Stimulated activated CD8-positive, alpha-beta memory T cell treated with anti-CD3 and anti-CD28 coated beads, Interleukin-4, amount 100 ng/mL, for 1 hour (primary cell): ENCODE measurements at places on chromosomes 4 and X.

DNA sequence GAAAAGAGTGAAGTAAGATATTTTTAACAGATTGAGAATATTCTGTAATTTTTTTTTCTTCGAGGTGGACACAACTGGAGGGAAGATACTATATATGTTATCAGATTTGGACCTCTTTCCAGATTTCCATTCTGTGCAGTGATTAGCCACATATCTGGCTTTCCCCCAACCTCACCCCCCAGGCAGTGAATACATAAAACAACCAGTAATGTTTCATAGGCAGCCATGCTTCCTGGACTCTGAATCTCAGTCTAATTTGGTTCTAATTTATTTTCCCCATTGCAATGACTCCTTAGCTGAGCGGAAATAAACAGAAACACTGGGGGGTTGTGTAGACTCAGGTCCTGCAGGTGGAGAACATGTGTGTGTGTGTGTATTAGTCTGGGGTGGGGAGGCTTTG, 226.5 kb downstream of the FBXW7 start:
- DNase-seq: no peak

DNA sequence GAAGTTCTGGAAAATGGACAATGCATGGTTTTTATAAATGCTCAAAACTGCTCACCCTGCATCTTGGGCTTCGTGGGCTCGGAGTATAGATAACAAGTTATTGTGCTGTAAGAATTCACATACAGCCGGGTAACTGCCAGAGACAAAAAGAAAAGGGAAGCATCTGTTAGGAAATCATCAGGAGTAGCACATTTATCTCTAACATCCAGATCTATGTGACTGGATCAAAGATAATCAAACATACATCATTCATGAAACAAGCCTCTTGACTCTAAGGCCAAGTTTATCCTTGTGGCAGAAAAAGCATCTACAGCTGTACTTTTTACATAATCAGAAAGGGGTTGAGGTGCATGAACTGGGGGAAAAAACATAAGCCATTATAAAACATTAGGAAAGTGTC, 264.2 kb downstream of the PPP3CA start:
- DNase-seq: no peak

DNA sequence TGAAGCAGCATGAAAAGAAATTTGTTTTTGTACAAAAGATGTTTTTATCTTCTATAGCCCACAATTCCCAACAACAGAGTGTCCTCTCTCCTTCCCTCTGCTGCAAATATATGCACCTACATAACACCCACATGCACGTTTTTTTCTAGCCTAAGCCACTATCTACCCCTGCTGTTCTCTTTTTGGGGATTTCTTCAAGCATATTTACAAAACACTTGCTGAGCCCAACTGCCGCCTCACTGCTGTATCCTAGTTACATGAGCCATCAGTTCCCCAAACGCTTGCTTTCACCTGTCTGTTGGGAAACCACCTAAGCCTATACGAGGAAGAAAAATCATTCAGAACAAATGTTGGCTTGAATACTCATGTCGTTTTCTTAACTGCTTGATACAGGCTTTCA, 127.2 kb downstream of the CHRNA9 start:
- DNase-seq: no peak

GRCh38 chr4:164876700-164877324, at the start of gene APELA:
TSS of gene APELA (plus strand) at chr4:164877178. CDS start at chr4:164877332, 154 bp downstream.
- DNase-seq: no peak

DNA sequence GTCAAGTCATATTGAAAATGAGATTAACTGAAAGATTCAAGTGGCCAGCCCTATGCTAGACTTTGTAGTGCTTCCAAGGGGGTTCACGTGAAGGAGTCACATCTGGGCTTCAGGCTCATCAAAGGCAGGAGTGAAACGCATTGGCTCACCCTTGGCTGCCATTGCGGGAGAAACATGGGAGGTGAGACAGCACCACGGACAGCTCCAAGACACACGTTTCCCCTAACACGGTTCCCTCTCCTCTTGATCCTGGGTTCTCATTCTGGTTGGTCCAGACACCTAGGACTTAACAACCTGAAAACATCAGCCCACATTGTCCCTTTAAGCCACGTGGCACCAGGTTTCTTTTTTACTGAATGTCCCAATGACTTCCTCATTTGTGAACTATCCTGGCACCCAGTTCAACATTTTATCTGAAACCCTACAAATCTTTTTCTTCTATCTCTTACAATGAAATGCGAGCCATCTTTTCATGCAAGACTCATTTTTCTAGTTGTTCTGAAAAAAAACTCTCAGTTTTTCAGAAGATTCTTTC, 279.0 kb upstream of the VCX3A start:
- no peak for DNase-seq

- DNase-seq: no peak
These were observed 208.1 kb downstream of the PDGFC start for GRCh38 chr4:156763511-156763910.

GRCh38 chrX:30027636-30028035, 187.7 kb upstream of the MAGEB2 start:
- DNase-seq: no peak

DNA sequence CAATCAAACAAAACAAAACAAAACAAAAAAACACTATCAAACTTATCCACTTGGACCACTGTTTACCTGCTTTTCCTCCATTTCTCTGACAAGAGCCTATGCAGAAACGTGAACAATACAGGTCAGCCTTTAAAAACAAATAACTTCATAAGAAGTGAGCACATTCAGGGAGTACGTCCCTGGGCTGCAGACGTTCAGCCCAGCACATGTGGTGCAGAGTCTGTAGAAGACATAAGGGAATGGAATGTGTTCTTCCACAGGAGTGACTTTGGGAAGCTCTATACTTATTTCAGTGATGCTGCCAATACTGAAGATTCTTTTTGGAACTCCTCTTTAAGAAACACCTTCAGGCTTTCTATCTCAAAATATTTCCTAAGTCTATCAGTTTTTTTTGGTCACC, 120.6 kb downstream of the SPRY1 start:
- DNase-seq: no peak

DNA sequence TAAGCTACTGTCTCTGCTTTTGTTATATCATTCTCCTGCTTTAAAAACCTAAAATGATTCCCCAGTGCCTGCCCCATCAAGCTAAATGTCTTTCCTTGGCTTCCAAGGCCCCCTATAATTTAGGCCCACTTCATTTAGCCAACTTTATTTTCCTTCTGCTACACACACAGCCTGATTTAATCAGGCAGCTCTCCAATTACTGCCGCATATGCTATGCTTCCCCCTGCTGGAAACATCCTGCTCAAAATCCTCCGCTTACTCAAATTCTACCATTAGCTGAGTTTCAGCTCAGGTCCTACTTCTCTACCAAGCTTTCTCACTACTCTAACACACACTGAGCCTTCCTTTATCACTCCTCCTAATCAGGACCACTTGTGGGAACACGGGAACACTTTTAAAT, 17.0 kb downstream of the LAMP2 start:
- no peak for DNase-seq

- DNase-seq: no peak
These were observed 70.7 kb downstream of the LEF1 start for GRCh38 chr4:108097990-108098553.

GRCh38 chrX:66004928-66005829, 34.7 kb downstream of the VSIG4 start:
- no peak for DNase-seq

- no peak for DNase-seq
These were observed 66.3 kb downstream of the TSPAN7 start for GRCh38 chrX:38627683-38628082.

GRCh38 chr4:128940971-128941370, 131.5 kb downstream of the JADE1 start:
- DNase-seq: no peak

- DNase-seq: no peak
These were observed 39.8 kb downstream of the SNCA start for GRCh38 chr4:89797117-89797516.

GRCh38 chrX:43716144-43716543, 60.0 kb downstream of the MAOA start:
- no peak for DNase-seq

DNA sequence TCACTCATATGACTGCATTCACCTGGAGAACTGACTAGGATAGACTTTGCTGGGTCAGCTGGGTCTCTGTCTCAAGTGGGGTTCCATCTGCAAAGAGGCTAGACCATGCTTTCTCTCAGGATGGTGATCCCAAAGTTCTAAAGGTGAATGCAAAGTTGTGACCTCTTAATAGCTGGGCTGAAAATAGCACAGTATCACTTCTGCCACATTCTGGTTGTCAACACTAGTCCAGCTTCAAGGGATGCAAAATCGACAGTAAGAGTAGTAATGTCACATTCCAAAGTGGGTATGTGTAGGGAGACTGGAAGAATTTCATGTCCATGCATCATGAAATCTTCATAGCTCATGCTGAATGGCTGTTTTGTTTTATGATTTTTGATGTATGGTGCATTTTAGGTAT, 414.6 kb downstream of the PCDH7 start:
- DNase-seq: no peak

GRCh38 chr4:18106620-18107019, 85.1 kb upstream of the LCORL start:
- DNase-seq: no peak

DNA sequence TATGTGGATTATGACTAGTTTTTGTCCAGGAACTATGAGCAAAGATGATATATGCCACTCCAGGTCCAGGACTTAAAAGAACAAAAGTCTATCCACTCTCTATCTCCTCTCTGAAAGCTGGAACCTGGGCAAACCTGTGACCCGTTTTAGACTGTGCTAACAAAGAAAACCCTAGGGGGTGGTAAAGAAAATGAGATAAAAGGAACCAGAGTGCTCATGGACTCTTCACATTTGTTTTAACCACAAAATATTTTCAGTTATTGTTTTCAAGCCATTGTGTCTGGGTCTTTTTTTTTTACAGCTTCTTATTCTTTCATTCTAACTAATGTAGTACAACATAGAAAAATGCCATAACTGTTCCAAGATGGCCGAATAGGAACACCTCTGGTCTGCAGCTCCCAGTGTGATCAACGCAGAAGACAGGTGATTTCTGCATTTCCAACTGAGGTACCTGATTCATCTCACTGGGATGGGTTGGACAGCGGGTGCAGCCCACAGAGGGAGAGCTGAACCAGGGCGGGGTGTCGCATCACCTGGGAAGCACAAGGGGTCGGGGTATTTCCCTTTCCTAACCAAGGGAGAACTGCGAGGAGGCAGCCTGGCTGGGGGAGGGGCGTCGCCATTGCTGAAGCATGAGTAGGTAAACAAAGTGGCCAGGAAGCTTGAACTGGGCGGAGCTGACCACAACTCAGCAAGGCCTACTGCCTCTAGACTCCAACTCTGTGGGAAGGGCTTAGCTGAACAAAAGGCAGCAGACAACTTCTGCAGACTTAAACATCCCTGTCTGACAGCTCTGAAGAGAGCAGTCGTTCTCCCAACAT, 45.1 kb downstream of the CHM start:
- DNase-seq: no peak

- no peak for DNase-seq
These were observed 65.5 kb downstream of the EDNRA start for GRCh38 chr4:147546349-147546748.

DNA sequence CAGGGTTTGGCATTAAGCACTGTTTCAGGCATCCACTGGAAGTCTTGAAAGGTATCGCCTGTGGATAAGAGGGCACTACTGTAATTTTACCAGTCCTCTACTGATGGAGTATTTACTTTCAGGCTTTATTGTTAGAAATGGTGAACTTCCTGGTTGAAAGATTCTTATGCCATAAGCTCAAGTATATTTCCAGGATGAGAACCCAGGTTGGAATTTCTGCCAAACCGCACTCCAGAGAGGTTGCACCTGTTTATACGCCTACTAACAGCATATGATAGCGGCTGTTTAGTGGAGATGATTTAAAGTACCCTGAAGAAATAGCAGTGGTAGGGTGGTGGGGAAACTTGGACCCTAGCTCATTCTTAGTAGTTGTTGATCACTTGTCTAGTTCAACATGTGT, 9.9 kb downstream of the FNIP2 start:
- no peak for DNase-seq

GRCh38 chr4:11549525-11549924, 120.8 kb upstream of the HS3ST1 start:
- no peak for DNase-seq

DNA sequence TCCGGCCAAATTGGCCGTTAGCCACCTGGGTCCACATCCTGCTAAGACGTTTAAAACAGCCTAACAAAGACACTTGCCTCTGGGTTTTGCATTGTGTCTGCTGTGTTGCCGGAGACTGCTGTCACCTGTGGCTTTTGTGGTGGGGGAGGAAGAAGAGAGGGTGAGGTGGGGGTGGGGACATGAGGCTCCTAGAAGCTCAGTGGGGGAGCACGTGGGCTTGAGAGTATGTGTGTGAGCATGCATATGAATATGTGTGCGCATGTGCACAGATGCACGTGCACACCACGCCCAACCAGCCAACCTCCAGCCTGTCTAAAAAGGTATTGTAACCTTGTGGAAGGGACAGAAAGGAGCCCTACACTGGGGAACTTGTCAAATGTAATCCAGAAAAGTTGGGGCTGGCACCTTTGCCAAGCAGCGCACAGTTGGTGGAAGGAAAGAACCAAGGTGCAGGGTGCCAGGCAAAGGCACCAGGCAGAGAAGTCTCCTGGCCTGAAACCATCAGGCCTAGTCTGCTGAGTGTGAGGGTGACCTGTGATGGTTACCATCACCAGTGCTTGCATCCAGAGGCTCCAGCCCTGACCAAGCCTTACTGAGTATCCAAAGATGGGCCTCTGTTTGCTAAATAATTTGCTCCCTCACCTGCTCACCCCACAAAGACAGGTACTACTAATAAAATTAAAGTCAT, 10.1 kb upstream of the SASH3 start:
- DNase-seq: no peak

DNA sequence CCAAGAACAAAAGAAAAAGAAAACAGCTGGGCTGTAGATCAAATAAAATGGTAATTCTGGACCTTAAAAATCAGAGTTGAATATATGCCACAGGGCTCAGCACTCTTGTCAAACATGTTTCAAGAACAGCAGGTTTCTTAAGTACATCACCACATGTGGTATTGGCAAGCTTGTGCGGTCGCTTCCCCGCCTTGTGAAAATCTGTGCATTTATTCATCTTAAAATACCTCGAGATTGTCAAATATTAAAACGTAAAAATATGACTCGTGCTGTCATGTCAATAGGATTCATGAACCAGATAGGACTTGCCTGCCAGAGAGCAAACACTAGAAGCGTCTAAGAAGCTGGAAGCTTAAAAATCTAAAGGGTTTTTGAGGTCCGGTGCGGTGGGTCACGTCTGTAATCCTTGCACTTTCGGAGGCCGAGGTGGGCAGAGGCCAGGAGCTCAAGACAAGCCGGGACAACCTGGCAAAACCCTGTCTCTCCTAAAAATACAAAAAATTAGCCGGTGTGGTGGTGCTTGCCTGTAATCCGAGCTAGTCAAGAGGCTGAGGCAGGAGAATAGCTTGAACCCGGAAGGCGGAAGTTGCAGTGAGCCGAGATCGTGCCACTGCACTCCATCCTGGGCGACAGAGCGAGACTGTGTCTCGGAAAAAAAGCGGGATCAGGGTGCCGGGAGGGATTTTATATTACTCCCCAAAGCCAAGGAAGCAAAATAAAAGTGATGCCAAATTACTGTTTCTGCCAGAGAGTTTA, 40.2 kb upstream of the TMEM154 start:
- no peak for DNase-seq

DNA sequence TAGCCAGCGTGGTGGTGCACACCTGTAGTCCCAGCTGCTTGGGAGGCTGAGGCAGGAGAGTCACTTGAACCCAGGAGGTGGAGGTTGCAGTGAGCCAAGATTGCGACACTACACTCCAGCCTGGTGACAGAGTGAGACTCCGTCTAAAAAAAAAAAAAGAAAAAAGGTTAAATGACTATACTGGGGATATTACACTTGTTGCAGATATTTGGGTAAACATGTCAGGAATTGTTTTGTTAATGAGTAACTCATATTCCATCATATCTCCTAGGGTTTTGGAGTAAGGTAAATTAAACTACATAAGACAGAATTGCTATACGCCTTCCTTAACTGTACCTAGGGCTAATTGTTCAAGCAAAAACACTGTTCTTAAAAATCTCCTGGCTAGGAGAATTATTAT, 291.4 kb upstream of the IGFBP7 start:
- no peak for DNase-seq
